ENCODE measurements at places on chromosomes 6 and 20. TPM values are rescaled to one million over a fixed set of nuclear protein-coding genes. Genes with fewer than 3 reads are reported as not detected.

Gene TTBK1
- 0.07 TPM for total RNA-seq

Gene VGLL2
- not detected for total RNA-seq

Gene PLG
- 0.32 TPM for total RNA-seq

Gene BEND3
- total RNA-seq, result 2.7 TPM

Gene ADGRG6
- total RNA-seq, result 0.35 TPM

Gene SPATA2
- 7.4 TPM for total RNA-seq

Gene ETV7
- total RNA-seq, result 13.4 TPM

DNA sequence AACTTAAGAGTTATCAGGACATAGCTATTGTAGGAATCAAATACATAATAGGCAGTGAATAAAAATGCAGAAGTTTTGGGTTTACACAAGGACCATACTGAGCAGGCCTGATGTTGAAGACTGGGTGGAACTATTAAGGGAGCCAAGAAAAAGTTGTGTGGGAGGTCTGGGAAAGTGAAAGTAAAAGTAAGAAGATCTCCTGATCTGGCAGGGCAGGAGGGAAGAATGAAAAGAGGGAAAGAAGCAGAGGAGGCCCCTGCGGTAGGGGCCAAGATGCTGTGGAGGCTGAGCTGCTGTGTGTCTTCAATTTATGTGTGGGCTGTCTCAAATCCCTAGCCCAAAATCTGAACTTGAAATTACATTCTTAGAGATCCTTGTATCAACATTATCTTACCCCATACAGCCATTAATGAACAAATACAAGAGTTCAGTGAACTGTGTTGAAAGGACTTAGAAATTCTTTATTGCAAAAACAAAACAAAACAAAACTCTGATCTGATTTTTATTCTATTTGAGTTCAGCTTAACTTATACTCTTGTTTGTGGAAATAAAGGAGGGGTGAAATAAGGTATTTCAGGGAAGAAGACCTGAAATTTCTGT, 1183.8 kb downstream of the HACE1 start:
- H3K4me1 ChIP-seq, result peaks cover 3% of the 10 kb centered on the region
- no peak overlapping the region for H3K27ac ChIP-seq
- H3K27me3 ChIP-seq, result no peaks in the 10 kb centered on the region
- H3K36me3 ChIP-seq, result no peaks in the 10 kb centered on the region
- DNase-seq, result no peak

DNA sequence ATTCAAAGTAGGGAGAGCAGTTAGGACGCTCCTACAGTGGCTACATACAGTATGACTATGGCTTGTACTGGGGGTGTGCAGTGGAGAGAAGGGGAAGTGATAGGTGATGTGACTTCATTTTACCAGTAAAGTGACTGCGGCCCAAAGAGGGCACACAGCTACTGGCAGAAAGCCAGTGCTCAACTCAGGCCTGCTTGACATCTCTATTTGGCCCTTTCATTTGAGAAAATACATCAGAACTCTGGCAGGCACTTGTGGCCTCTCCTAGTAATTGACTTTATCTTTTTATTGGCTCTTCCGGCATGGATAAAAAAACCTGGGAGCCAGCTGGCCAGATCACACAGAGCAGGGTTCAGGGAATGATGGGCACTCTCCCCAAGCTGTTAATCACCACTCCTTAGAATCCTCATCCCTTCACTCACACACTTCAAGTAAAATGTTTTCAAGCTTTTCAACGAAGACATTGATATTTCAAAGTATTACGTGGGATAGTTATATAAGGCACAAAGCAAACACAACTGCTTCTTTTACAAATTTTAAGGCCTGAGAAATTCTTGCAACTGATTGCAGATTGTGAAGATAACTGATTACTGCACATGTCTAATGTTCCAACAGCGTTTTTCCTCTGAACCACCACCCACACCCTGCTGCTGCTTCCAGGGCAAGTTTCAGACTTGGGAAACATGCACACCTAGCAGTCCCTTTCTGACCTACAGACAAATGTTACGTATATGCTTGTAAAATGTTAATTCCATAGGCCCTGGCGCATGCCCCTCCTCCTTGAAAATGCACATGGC, 73.5 kb downstream of the TNFRSF21 start:
- H3K27me3 ChIP-seq, result no peaks in the 10 kb centered on the region
- no peak overlapping the region for H3K27ac ChIP-seq
- H3K4me1 ChIP-seq, result peaks cover 2% of the 10 kb centered on the region
- H3K4me3 ChIP-seq, result no peak overlapping the region

DNA sequence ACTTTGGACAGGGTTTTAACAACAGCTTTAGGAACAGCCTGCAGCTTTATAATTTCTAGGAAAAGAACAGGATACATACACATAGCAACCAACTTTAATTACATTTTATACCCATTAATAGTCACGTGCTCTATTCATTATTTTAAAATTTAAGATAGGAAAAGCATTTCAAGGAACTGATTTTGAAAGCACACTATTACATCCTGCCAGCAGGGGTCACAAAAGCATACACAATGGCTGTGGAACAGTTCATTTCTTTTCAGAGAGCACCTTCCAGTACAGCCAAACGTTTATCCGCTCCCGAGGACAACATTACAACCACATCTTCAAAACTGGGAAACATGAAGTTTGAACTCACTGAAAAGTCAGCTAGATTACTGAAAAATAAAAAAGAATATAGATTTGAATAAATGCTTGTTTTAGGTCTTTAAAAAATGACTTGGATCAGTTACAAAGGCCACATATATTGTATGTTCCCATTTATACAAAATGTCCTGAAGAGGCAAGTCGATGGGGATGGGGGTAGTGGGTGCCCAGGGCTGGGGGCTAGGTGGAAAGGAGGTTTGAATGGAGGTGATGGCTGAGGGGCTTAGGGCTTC, 104.6 kb upstream of the EXOC2 start:
- H3K4me1 ChIP-seq, result no peaks in the 10 kb centered on the region
- no peak overlapping the region for H3K4me3 ChIP-seq
- H3K27ac ChIP-seq, result no peak overlapping the region
- H3K27me3 ChIP-seq, result peaks cover 48% of the 10 kb centered on the region

GRCh38 chr6:37826993-37827392, 7.5 kb downstream of the ZFAND3 start:
- H3K4me1 ChIP-seq, result peaks cover 46% of the 10 kb centered on the region
- no peak overlapping the region for H3K4me3 ChIP-seq
- H3K36me3 ChIP-seq, result peaks cover 13% of the 10 kb centered on the region
- H3K27me3 ChIP-seq, result no peaks in the 10 kb centered on the region
- H3K27ac ChIP-seq, result no peak overlapping the region
- DNase-seq, result no peak

GRCh38 chr6:148925701-148926100, 178.9 kb downstream of the UST start:
- no peak overlapping the region for H3K27ac ChIP-seq
- H3K27me3 ChIP-seq, result peaks cover 1% of the 10 kb centered on the region
- no peaks in the 10 kb centered on the region for H3K36me3 ChIP-seq
- DNase-seq, result no peak
- no peak overlapping the region for H3K4me3 ChIP-seq
- no peaks in the 10 kb centered on the region for H3K4me1 ChIP-seq

DNA sequence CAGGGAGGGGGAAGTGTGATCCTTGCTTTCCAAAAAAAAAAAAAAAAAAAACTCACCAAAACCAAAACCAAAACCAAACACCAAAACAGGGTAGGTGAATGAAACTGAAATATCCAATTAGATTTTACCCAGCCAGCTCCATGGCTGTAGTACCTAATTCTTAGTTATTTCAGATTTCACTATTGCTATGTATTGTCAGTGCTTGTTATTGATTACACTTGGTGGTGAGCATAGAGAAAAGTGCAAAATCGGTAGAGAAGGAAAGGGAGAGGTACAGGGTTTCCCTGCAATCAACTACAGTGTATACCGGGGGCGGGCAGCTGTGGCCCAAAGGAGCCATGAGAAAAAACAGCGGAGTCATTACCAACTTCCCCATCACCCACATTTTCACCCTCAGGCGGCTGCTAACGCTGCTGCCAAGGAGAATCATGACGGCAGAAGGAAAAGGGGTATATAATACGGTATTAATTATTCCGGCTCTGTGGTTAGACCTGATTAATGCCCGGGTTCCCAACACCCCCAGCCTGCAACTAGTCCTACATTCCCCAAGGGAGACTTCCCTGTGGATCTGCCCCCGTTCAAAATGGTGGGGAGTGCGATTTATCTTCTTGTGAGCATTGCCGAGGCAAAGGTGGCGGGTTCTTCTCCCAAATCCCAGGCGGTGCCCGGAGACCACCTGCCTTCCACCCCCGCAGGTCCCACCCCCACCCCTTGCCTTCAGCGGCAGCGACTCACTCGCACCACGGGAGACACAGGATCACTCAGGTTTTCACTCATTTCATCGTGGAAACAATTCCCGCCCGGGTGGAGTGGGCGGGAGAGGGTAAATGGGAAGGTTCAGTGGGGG, at the start of gene C6orf62:
TSS of gene C6orf62 (minus strand) at position 30 of the 847 bp plus-strand sequence. CDS start 486 bp downstream, outside the sequence.
- DNase-seq, result peak; percentile 55
- no peaks in the 10 kb centered on the region for H3K27me3 ChIP-seq
- H3K4me1 ChIP-seq, result peaks cover 51% of the 10 kb centered on the region
- peak within 1 kb of the TSS; percentile 96 for H3K4me3 ChIP-seq
- peaks cover 50% of the 10 kb centered on the region for H3K36me3 ChIP-seq

DNA sequence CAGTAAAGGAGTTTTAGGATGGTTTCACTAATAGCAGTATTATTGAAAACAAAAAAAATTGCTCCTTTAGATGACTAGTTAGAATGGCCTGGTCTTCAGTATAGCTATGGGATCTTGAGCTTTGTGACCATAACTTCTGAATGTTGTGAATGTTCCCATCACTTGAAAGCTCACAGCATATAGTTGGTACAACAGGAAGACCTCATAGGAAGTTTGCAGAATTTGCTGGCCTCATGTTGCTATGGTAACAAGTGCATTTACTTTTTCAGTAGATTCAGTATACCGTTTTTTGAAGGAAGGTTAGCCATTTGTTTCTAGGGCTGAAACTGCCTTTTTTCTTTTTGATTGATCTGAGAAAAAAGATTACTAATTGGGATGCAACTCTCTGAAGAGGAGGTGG, 8.3 kb downstream of the PHF3 start:
- peaks cover 15% of the 10 kb centered on the region for H3K36me3 ChIP-seq
- DNase-seq, result peak; percentile 36
- peaks cover 47% of the 10 kb centered on the region for H3K4me1 ChIP-seq
- no peak overlapping the region for H3K4me3 ChIP-seq
- no peaks in the 10 kb centered on the region for H3K27me3 ChIP-seq
- H3K27ac ChIP-seq, result no peak overlapping the region

All from activated CD4-positive, alpha-beta T cell treated with anti-CD3 and anti-CD28 coated beads, Interleukin-2, amount 10 ng/mL, durations not matched to agents 7 days and 5 days (primary cell).